ENCODE measurements at places on chromosomes 16 and 17.

GRCh38 chr16:85393674-85394451 lies 219.3 kb upstream of the GSE1 start:
- DNase-seq = peak; percentile 42

GRCh38 chr16:78278056-78278450 lies 178.6 kb downstream of the WWOX start:
- no peak for DNase-seq

DNA sequence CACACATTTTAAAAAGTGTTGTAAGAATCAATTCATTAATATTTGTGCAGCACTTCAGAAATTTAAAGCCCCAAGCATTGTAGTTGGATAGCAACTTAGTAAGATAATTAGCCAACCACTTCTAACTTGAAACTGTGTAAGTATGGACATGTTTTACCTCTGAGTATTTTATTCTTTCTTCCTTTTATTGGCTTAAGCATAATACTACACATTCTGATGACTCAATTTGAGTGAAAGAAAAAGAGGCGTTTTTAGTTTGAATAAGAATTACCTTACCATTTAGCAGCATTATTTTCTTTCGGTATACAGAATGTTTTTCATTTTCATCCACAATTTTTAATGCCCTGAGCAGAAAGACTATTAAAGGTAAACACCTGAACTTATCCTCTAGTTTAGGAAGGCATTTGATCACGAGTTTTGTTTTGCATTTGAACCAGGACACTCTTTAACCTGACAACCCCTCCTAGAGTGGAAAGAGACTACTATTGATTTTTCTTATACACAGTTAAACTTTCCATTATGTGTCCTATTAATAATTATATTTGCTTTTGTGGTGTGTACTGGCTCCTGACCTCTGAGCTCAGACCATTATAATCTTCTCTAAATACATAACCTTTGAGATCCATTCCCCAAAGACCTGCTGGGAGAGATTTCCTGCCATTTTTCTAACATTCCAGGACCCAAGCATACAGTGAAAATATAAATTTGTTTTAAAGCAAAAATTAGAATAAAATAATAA lies 9.2 kb downstream of the NACA2 start:
- DNase-seq = no peak

DNA sequence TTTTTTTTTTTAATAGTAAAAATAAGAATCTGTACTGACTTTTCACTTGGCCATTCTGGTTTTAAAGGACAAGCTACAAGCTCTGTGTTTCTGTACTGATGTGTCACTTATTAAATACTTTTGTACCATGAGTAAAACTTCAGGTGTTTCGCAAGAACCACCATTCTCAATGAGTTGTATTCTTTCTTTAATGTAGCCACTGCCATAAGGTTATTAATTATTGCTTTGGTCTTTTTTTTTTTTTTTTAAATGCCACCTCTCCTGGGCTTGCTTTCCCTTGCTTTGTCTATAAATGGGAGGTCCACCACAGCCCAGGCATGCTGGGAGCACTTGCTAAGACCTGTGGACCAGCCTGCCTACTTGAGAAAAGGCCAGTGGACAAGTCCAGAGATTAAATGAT lies 8.4 kb downstream of the ARL2BP start:
- no peak for DNase-seq

- no peak for DNase-seq
Measured at GRCh38 chr16:35792516-35793285, 2333.3 kb downstream of the TP53TG3F start.

Data from stimulated activated CD8-positive, alpha-beta memory T cell treated with anti-CD3 and anti-CD28 coated beads, Interleukin-12 subunit alpha, Interleukin-12 subunit beta, amount 100 ng/mL, for 1 hour (primary cell).